ENCODE measurements at places on chromosomes 16 and 17. TPM values are rescaled to one million over a fixed set of nuclear protein-coding genes. Genes with fewer than 3 reads are reported as not detected.

The SSTR5 gene
- total RNA-seq = 0.16 TPM

GRCh38 chr16:62921904-62922303 lies 885.7 kb upstream of the CDH8 start:
- no peak for DNase-seq

- no peak for DNase-seq
These were observed 82.5 kb downstream of the OR1D5 start for GRCh38 chr17:2980904-2981246.

DNA sequence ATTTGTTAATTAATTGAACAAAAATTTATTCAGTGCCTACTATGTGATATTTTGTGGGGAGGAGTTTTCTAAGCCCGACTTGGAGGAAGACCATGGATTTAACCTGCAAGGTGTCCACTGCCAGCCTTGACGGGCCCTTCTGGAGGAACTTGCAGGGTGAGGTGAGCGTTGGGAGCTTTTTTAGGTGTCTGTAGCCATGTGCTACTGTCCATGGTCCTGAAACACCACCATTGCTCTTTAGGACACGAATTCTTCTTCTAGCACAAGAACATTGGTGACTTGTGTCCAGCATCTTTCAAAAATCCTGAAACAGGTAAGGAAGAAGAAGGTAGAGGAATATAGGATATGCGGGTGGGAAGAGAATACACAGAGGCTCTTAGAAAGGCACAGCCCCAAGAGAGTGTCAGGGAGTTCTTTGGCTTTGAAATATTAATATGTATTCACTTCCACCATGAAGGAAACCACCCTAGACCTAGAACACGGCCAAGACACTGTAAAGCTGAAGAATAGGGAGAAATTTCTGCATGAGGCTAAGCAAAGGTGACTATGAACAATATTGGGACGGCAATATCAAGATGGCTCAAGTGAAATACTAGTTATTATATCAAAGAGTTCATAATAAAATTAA lies 27.9 kb upstream of the OR4D1 start:
- DNase-seq = no peak

The ODAD4 gene
- 1.6 TPM for total RNA-seq
